ENCODE measurements at places on chromosomes 7 and 10. TPM values are rescaled to one million over a fixed set of nuclear protein-coding genes. Genes with fewer than 3 reads are reported as not detected.
A peak's percentile ranks its signal among the peaks of the same experiment; 100 is the strongest.

DNA sequence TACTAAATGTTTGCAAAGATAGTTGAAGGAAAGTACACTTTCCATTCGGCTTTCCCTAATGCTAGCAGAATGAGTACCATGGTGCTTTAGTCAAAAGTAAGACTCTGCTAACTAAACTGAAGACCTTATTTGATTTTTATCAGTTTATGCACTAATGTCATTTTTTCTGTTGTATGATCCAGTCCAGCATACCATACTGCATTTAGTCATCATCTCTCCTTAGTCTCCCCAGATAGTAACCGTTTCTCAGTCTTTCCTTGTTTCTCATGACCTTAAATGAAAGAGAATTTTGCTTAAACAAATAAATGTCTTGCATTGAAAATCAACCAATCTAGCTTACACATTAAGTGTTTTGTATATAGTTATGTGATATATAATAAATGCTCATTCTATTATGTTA is 529.5 kb upstream of the SEMA3D start:
- no peak for DNase-seq

- DNase-seq: no peak
These were observed 373.5 kb downstream of the SEMA3D start for GRCh38 chr7:84813376-84813775.

DNA sequence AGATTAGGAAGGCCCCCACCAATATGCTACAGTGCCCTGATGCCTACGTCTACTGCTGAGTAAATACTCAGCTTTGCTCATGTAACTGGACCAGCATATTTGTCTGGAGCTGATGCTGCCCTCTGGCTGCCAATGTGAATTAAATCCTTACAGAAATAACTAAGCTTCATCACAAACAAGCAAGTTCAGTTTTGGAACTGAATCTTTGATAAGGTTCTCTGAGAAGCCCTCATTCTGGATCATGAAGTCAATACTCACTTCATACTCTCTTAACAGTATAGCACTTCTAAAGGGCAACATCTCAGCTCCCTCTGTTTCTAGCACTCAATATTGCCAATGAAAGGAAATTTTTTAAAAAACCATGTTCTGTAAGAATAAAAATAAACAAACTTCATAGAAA is 246.7 kb downstream of the ETV1 start:
- DNase-seq: no peak

- no peak for DNase-seq
These were observed 290.1 kb upstream of the KIAA1217 start for GRCh38 chr10:23918839-23919238.

DNA sequence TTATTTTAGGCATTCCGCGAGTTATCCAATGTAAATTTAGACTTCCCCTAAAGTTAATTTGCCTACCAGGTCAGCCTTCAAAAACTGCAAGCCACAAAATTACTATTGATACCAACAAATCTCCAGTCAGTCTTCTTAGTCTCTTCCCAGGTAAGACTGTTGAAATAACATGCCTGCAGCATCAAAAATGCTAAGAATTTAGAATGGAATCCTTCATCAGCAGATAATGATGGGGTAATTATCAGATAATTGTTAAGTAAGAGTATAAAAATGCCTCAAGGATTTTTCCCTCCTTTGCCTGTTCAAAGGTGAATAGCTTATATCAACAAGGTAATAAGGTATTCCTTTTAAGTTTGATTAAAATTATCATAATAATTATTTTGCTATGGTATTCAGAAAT is 228.5 kb downstream of the BBS9 start:
- no peak for DNase-seq

- DNase-seq: peak; percentile 51
These were observed 2.4 kb upstream of the SERPINE1 start for GRCh38 chr7:101124376-101125056.

GRCh38 chr7:109939207-109939606 is 1151.7 kb upstream of the LRRN3 start:
- no peak for DNase-seq

DNA sequence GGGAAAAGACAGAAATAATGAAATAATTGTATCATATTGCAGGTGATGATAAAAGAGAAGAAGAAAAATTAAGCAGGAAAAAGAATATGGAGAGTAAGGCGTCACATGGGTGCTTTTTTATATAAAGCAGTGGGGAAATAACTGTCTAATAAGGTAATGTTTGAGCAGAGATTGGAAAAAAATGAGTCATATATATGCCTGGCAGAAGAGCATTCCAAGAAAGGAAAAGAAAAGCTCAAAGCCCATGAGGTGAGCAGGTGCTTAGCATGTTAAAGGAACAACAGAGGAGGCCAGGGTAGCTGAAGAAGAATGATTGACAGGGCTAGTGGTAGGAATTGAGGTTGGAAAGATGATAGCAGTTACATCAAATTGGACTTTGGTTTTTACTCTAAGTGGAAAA is 739.5 kb downstream of the SORCS1 start:
- DNase-seq: no peak

The OR2A1 gene
- polyA plus RNA-seq: 1.2 TPM

GRCh38 chr7:145584401-145584800 is 532.2 kb upstream of the CNTNAP2 start:
- no peak for DNase-seq

The HOXA13 gene
- polyA plus RNA-seq: 0.03 TPM

GRCh38 chr7:140042386-140042670 is 20.4 kb downstream of the PARP12 start:
- no peak for DNase-seq

DNA sequence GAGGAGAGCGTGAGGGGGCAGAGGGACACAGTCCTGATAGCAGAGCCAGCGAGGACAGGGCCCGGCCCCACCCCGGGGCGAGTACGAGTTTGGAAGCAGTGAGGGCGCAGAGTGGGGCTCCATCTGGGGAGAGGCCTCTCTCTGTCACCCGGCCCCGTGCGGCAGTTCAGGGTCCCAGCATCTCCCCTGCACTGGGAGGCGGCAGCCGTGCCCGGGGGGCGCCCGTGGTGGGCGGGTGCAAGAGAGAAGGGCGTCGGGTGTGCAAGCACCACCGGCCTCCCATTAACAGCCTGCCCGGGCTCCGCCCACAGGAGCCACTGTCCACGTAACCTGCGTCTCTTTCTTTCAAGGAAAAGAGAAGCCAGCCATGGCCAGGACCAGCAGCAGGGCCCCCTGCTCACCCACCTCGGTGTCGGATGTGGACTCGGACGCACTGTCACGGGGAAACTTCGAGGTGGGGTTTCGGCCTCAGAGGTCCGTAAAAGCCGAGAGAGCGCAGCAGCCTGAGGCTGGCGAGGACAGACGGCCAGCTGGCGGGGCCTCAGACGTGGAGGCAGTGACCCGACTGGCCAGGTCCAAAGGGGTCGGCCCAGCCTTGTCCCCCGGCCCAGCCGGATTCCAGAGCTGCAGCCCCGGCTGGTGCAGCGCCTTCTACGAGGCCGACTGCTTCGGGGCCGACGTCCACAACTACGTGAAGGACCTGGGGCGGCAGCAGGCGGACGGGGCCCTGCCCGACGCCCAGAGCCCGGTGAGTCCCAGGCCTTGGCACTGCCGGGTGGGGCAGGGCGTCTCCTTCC is 28.7 kb upstream of the UTF1 start:
- no peak for DNase-seq

The THNSL1 gene
- 16.3 TPM for polyA plus RNA-seq

DNA sequence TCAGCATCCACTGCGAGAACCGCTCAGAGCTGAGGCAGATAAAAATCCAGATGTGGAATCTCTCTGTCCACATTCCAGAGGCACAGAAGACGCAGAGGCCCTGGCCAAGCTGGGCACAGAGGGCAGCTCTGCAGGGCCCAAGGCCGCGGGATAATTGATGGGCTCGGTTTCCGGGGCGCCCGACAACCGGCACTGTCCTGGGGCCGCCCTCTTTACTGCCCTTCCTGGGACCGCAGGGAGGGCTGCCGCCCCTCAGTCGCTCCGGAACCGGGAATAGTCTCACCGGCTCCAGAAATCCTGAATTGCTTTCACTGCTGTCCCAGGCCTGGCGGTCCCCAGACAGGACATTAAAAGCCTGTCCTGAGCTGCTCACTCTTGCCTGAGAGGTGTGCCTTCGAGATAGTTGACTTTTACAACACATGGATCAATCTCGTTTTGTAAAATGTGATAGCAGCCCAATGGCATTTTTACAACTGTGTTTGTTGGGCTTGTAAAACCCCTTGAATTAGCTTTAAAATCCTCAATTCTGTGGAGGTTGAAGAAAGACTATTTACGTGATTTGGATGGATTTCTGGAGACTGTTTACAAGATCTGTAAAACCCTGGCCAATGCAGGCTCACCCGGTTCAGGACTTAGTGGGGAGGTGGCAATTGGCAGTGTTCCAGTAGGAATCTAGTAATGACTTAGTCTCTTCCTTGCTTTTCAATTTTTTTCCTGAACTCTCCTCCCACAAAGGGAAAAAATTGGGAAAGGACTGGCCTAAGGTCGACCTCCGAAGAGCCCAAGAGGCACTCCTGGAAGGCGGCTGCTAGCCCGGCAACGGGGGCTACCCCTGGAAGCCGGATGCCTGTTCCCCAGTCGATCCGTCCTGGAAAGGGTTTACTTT is 1.4 kb upstream of the HOXA6 start:
- no peak for DNase-seq

DNA sequence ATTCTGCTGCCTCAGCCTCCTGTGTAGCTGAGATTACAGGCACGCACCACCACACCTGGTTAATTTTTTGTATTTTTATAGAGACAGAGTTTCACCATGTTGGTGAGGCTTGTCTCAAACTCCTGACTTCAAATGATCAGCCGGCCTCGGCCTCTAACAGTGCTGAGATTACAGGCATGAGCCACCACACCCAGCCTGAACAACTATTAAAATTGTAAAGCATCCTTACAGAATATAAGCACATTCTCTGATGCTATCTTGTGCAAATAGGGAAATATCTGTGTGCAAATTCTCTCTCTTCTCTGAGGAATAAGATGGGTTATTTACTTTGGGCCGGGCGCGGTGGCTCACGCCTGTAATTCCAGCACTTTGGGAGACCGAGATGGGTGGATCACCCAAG is 12.5 kb downstream of the NUDCD3 start:
- no peak for DNase-seq

The FGL2 gene
- polyA plus RNA-seq: 33.2 TPM

DNA sequence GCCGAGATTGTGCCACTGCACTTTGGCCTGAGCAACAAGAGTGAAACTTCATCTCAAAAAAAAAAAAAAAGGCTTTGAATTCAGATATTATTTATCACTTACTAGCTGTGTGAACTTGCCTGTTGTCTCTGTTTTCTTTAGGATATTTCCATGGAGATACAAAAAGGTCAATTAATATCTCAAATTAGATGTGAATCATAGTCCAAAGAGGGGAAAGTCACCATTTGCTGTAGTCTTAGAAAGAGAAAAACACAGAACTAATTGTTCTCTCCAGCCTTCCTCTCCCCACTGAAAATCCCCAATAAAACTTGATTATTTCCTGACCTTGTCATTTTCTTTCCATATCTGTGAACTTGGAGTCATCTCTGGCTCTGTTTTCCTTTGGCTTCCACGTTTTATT is 21.2 kb downstream of the HEPACAM2 start:
- no peak for DNase-seq

- DNase-seq: peak; percentile 94
These were observed 31.1 kb downstream of the TRIL start for GRCh38 chr7:28926871-28927597.

DNA sequence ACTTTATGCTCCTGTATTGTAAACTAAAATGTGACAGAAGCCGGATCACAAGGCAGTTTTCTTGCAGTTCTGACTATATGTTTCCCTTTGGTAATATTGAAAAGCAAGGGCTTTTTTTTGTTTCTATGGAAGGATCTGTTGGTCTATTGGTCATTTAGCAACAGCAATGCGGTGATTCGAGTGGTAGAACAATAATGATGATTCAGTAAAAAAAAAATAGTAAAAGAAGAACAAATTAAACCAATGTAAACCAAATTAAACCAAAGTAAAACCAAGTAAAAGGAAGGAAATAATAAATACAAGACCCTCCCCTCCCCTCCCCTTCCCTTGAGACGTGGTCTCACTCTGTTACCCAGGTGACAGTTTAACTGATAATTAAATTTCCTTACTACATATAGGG is 17.8 kb upstream of the CCNY start:
- DNase-seq: no peak

The KMT2E gene
- polyA plus RNA-seq: 83.8 TPM

DNA sequence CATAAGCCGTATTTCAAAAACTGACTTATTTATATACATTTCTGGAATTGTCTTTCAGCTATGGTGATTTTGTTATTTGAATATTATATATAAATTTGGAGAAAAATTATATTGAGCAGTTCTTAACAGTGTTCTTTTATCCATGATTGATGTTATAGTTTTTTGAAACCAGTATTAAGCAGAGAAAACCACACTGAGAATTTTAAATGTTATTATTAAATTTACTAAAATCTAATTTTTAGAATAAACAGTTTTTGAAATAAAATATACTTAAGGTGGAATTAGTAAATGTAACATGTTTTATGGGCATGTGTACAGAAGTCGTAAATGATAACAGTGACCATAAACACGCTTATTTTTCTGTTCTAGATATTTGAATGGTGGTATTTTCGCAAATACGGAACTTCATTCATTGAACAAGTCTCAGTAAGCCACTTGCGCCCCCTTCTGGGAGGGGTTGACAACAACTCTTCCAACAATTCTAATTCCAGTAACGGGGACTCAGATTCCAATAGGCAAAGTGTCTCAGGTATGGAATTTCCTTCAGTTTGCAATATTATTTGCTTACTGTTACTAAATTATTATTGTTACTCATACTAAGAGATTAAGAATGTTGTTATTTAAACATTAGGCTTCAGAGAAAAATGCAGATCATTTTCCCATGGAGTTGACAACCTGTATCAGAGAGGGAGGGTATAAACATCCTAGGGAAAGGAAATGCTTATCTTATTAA is 166.1 kb downstream of the ST7 start:
- peak; percentile 77 for DNase-seq

The BAZ1B gene
- 72.8 TPM for polyA plus RNA-seq

- DNase-seq: no peak
These were observed 158.8 kb downstream of the SH3PXD2A start for GRCh38 chr10:103696411-103697145.

The MUC12 gene
- polyA plus RNA-seq: 0.38 TPM

- no peak for DNase-seq
These were observed at the start of gene FERD3L for GRCh38 chr7:19144661-19145433. Gene FERD3L (minus strand): TSS chr7:19145421. CDS start chr7:19145362, 59 bp downstream.

The NPVF gene
- polyA plus RNA-seq: not detected

- no peak for DNase-seq
These were observed 34.3 kb downstream of the HTRA1 start for GRCh38 chr10:122495406-122496340.

The HOXA7 gene
- polyA plus RNA-seq: 28.1 TPM

The SHLD2 gene
- polyA plus RNA-seq: 39.9 TPM

Measured in renal pelvis (tissue), 12 donors.